ENCODE measurements at places on chromosomes 2 and 18. TPM values are rescaled to one million over a fixed set of nuclear protein-coding genes. Genes with fewer than 3 reads are reported as not detected.

DNA sequence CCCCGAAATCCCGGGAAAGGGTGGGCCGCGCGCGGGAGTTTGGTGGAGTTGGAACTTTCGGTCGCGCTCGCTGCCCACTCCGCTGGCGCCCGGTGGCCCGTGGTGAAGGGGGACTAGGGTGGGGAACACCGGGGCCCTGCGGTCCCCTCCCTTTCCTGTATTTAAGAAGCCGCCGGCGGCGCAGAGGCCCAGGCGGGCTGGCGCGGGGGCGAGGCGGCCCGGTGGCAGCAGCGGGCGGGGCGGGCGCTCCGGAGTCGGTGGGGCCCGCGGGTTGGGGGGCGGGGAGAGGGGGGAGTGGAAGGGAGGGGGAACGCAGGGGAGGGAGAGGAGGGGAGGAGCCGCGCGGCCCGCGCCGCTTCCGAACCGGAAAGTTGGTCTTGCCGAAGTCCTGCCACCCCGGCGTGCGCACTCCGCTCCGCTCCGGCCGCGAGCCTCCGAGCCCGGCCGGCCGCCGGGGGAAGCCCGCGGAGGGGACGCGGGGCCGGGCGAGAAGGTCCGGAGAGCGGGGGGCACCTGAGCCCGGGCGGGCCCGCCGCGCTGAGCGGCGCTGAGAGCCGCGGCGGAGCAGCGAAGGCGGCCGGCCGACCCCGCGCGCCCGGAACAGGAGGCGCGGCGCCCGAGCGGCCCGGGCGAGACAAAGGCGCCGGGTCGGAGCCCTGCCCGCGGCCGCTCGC, 425 bp upstream of the SALL3 start:
- 0 out of 2 replicates have a peak, but pooled peaks cover 5% of the 10 kb centered on the region for H3K27me3 ChIP-seq
- no peak for DNase-seq
- H3K4me1 ChIP-seq = no peaks in the 10 kb centered on the region
- no peaks in the 10 kb centered on the region for H3K36me3 ChIP-seq
- H3K4me3 ChIP-seq = no peak overlapping the region
- H3K27ac ChIP-seq = no peak overlapping the region

DNA sequence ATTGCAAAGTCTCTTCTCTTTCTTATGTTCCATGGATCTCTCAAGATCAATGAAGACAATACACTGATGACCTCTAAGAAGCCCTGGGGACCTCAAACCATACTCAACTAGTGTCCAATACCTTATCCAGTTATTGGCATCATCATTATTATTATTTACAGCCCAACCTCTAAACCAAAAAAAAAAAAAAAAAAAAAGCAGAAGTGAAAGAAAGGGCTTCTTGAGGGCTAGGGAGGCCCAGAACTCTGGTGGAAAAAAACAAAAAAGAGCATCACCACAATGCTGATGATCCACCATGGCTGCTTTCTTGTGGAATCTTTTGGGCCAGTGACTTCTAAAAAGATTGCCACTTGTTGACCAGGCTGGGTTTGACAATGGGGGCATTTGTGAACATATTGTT, 324.9 kb downstream of the LPIN1 start:
- no peak overlapping the region for H3K27ac ChIP-seq
- no peak for DNase-seq
- H3K36me3 ChIP-seq = no peaks in the 10 kb centered on the region
- no peaks in the 10 kb centered on the region for H3K27me3 ChIP-seq

DNA sequence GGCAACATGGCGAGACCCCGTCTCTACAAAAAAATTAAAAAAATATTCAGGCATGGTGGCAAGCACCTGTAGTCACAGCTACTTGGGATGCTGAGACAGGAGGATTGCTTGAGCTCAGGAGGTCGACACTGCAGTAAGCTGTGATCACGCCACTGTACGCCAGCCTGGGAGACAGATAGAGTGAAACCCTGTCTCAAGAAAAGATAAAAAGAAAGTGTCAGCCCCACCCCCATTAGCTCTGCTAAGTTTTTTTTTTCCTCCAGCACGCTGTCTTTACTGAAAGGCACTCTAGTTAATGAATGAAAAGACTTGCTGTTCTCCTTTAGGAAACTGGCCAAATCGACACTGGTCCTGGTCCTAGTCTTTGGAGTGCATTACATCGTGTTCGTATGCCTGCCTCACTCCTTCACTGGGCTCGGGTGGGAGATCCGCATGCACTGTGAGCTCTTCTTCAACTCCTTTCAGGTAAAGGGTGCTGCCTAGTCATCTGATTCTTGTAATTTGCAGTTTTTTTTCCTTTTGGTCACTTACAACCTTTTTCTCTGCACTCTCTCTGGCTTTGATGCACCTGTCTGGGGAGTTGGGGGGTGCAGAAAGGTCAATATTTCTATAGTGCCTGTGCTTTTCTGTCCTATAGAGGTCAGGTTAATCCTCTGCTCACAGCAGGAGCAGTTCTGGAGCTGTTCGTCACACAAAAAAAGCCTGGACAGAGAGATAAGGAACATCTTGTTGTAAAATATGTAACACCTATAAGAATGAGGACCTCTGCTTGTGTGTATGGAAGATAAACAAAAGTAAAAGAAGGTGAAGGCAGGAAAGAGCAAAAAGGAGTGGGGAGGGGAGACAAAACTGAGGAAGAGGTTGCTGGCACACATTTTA, 82.3 kb downstream of the PTH2R start:
- H3K4me3 ChIP-seq = no peak overlapping the region
- H3K36me3 ChIP-seq = no peaks in the 10 kb centered on the region
- H3K27me3 ChIP-seq = no peaks in the 10 kb centered on the region
- H3K4me1 ChIP-seq = peaks cover 11% of the 10 kb centered on the region
- peak overlapping the region; percentile 72 for H3K27ac ChIP-seq
- peak; percentile 62 for DNase-seq

DNA sequence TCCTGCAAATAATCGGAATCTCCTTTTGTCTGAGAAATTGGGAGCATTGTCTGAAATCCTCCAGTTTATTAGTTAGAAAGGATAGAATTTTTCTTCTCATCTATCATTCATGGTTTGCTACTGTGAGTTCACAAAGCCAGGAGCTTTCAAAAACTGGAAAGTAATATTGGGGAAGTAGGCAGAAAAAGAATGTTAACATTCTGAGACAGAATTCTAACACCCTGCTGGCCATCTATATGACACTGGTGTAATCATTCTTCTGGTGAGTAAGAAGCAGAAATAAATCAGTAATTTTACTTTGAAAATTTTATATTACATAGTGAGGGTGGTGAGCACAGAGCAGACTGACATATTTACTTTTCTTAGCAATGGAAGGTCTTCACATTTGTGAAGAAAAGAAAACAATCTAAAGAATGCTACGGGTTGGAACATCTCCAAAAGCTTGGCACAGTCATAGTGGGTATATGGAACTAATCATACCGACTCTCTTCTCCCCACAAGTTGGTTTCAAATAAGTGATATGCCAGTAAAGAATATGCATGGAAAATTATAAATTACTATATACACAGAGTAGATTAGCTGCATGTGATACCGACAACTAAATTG, 344.9 kb downstream of the LPIN1 start:
- no peaks in the 10 kb centered on the region for H3K4me1 ChIP-seq
- no peak overlapping the region for H3K27ac ChIP-seq
- no peaks in the 10 kb centered on the region for H3K36me3 ChIP-seq
- DNase-seq = no peak

GRCh38 chr2:207635468-207636200, 10.4 kb upstream of the METTL21A start:
- peaks cover 4% of the 10 kb centered on the region for H3K4me1 ChIP-seq
- peak; percentile 24 for DNase-seq
- H3K4me3 ChIP-seq = no peak overlapping the region
- no peaks in the 10 kb centered on the region for H3K27me3 ChIP-seq

GRCh38 chr18:907115-907884, 2.6 kb downstream of the ADCYAP1 start:
- no peak overlapping the region for H3K4me3 ChIP-seq
- no peaks in the 10 kb centered on the region for H3K36me3 ChIP-seq
- no peak for DNase-seq
- no peak overlapping the region for H3K27ac ChIP-seq

DNA sequence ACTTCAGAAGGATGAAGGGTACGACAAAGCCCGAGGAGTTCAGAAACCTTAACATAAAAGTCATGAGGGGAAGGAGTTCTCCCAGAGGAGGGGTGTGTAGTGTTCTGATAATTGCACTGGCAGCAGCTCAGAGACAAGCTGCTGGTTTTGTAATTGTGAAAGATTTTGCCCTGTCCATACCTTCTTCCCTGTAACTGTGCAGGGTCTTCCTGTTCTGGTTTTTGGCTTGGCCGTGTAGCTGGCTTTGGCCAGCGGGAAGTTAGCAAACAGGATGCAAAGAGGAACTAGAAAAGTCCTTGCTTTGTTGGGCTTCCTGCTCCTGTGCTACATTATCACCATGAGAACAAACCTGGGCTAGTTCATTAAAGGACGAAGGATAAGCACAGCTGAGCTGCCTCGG, 160.8 kb downstream of the LPIN1 start:
- no peak for DNase-seq
- no peaks in the 10 kb centered on the region for H3K4me1 ChIP-seq
- H3K4me3 ChIP-seq = no peak overlapping the region
- H3K36me3 ChIP-seq = no peaks in the 10 kb centered on the region

DNA sequence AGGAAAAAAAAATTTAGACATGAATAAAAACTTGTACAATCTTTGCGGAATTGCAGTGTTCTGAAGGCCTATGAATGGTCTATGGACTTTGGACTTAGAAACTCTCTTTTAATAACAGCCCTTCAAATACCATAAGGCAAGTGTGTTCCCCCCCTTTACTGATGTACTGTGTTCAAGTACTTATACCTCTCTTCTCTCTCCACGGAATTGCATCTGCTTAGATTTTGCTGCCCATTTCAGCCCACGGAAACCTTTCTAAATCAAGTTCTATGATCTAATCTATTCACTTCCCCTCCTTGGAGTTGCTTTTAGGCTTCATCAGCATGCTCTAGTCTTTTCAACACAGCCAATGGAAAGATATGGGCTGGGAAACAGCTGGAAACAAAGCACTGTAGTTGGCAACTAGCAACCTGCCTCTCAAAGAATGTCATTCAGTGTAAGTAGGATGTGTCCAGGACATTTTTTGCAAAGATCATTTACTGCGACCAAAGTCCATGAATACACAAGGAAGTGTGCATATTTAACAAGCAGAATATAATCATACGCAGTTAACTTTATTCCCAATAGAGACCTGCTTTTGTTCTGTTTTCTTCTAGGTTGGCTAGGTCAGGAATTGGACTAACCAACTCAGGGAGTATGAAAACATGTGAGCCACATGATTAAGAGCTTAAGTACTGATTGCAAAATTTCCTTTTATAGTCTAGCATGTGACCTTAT, 58.0 kb downstream of the SLC40A1 start:
- no peak overlapping the region for H3K4me3 ChIP-seq
- no peak for DNase-seq
- H3K27ac ChIP-seq = no peak overlapping the region
- H3K36me3 ChIP-seq = no peaks in the 10 kb centered on the region
- H3K4me1 ChIP-seq = no peaks in the 10 kb centered on the region

GRCh38 chr2:160914217-160914616, 246.0 kb upstream of the TANK start:
- H3K27me3 ChIP-seq = no peaks in the 10 kb centered on the region
- no peaks in the 10 kb centered on the region for H3K36me3 ChIP-seq
- H3K4me1 ChIP-seq = no peaks in the 10 kb centered on the region
- no peak overlapping the region for H3K27ac ChIP-seq
- H3K4me3 ChIP-seq = no peak overlapping the region

- peaks cover 14% of the 10 kb centered on the region for H3K4me1 ChIP-seq
- DNase-seq = no peak
- H3K36me3 ChIP-seq = no peaks in the 10 kb centered on the region
Measured at GRCh38 chr2:217079165-217079564, 219.3 kb upstream of the TNP1 start.

DNA sequence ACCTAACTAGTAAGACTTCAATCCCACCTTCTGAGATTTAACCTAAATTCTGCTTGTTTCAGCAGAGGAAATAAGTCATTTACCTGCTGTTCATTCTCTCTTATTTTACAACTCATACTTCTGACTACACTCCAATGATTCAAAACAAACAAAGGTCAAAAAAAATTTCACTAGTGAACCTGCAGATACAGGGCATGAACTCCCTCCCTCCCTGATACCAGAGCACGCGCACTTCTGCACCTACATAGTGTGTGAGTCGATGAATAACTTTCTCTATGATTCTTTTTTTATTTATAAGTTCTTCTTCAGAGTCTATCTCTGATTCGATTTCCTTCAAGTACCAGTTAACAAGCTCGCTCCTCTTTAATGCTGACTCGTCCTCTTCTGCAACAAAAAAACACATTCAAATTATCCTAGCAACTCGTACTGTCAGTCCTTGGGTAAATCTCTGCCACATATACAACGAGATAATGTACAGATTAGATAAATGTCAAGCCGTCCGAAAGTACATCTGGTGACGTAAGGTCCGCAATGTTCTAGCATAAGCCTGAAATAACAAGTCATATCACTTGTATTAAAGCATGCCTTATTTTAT, 7.4 kb upstream of the LCT start:
- no peaks in the 10 kb centered on the region for H3K27me3 ChIP-seq
- H3K4me1 ChIP-seq = no peaks in the 10 kb centered on the region
- no peak for DNase-seq
- peaks cover 91% of the 10 kb centered on the region for H3K36me3 ChIP-seq

DNA sequence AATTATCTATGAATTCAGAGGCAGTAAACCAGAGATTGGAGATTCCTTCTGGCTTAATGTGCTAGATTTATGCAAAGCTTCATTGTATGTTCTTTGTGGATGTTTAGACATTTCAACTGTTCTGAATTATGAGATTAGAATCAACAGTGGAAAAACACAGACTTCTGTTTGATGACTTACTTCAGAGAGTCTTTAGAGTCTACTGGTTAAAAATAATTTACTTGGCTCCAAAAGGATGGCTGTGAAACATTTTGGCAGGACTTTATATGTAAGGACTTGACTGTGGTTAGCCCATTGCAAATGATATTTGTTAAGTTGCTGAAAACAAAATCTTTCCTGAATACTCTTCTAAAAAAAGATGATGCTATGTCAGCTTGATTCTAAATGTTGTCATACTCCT, 25.5 kb upstream of the LRRC30 start:
- no peaks in the 10 kb centered on the region for H3K36me3 ChIP-seq
- no peak overlapping the region for H3K27ac ChIP-seq
- no peak for DNase-seq
- H3K27me3 ChIP-seq = peaks cover 7% of the 10 kb centered on the region
- H3K4me1 ChIP-seq = no peaks in the 10 kb centered on the region

DNA sequence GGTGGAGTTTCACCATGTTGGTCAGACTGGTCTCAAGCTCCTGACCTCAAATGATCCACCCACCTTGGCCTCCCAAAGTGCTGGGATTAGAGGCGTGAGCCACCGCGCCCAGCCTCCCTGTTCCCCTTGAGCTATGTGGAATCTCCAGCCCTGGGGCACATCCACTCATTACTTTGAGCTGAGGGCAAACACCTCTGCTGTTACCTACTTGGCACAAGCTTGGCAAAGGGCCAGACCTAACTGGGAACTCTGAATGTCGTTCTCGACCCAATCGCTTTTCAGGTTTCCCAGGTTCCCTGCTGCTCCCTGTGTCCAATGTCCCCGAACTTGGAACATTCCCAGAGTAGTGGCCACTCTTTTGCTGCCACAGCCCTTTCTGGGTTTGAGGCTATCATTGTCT, 40.6 kb downstream of the CHST10 start:
- DNase-seq = no peak
- H3K4me3 ChIP-seq = no peak overlapping the region
- no peaks in the 10 kb centered on the region for H3K27me3 ChIP-seq
- H3K4me1 ChIP-seq = no peaks in the 10 kb centered on the region

ANKRD53 gene
- total RNA-seq = 0.18 TPM

SNTG2 gene
- not detected for total RNA-seq

PER2 gene
- 7.7 TPM for total RNA-seq

IAH1 gene
- 0.13 TPM for total RNA-seq

RND3 gene
- total RNA-seq = 0.51 TPM

POTEJ gene
- total RNA-seq = not detected

INHA gene
- total RNA-seq = 0.51 TPM

ITGB6 gene
- 0.18 TPM for total RNA-seq

SLC25A52 gene
- not detected for total RNA-seq

CCDC148 gene
- total RNA-seq = 0.64 TPM
